Activated CD4-positive, alpha-beta T cell treated with anti-CD3 and anti-CD28 coated beads, Interleukin-2, amount 50 U/mL, for 1 hour (primary cell): ENCODE measurements at places on chromosomes 5 and 9.

- DNase-seq = peak; percentile 70
These were observed 1.4 kb upstream of the ADAMTSL2 start for GRCh38 chr9:133532937-133533668.

DNA sequence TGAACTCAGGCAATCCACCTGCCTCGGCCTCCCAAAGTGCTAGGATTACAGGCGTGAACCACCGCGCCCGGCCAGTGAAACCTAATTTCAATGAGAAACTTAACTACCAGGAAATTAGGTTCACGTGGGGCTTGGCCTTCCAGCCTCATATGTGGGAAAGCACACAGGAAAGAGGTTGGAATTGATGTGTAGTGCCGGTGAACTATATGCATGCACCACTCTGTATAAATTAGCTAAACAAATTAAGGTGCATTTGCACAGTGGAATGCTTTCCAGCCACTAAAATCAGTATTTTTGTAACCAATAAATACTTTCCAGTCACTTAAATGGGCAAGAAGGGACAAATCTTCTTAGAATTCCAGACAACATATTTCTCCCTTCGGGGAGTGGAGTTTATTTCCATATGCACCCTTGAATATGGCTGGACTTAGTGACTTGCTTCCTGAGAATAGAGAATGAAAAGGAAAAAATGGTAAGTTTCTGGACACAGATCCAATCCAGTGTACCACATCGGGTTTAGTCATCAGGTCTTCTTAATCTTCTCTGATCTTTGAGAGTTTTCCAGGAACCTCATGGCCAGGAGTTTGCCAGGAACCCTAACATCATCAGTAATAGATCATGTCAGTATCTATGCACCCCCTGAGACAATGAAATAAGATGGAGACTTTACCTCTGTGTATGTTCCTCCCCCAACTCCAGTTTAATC, 24.9 kb downstream of the ATOX1 start:
- no peak for DNase-seq

DNA sequence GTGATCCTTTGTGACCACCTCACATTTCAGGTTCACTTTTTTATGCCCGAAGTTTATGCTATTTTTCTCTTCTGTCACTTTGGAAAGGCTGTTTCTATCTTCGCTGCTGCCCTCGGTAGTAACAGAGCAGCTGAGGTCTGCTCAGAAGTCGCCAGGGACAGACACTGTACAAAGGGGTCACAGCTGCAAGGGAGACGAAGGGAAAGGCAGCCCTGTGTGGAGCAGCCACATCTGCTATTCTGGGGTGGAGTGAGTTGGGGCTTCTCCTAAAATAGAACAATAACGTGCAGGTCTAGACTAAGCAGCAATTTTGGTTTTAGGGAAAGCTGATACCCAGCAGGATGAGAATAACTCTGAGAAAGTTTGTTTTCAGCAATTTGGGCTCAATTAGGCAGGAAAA, 72.5 kb downstream of the ACTL7B start:
- DNase-seq = no peak

GRCh38 chr5:26940994-26941393, 97.4 kb downstream of the CDH9 start:
- no peak for DNase-seq

DNA sequence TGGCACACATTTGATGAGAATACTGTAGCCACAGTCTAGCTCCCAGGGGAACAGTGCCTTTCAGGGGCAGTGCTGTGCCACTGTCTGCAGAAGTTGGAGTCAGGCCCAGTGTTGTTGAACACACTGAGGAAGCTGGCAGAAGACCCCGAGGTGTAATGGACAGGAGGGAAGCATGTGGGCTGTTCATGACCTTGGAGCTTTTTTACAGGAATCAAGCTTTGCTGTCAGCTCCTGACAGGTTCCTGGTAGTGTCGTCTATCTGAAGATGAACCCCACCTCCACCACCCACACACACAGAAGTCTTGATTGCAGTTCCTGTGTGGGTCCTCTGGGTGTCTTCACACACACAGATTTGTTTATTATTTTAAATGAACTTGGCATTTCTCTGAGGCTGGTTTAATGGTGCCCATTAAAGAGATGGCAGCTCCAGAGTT, 40.3 kb upstream of the TNFAIP8 start:
- DNase-seq = peak; percentile 50

GRCh38 chr5:72042097-72042496, 65.2 kb upstream of the MAP1B start:
- DNase-seq = no peak

DNA sequence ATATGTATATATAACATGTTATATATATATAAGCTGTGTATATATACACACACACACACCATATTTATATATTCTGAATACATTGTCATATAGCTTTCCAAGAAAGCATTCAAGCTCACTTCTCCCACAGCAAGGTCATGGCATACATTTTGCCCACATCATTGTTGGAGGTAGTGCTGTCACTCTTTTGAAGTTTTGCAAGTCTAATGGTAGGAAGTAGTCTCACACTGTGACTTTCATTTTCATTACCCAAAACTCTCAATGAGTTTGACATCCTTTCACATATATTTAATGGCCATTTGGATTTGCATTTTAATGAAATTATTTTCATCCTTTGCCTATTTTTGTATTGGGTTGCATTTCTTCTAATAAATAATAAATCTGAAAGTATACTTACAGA, 59.8 kb upstream of the COX7C start:
- no peak for DNase-seq

GRCh38 chr9:124940521-124940893, 376 bp downstream of the GOLGA1 start:
- DNase-seq = no peak

GRCh38 chr9:87233899-87234455, 263.7 kb upstream of the DAPK1 start:
- no peak for DNase-seq

- DNase-seq = no peak
These were observed 11.4 kb upstream of the ASS1 start for GRCh38 chr9:130433168-130433946.

DNA sequence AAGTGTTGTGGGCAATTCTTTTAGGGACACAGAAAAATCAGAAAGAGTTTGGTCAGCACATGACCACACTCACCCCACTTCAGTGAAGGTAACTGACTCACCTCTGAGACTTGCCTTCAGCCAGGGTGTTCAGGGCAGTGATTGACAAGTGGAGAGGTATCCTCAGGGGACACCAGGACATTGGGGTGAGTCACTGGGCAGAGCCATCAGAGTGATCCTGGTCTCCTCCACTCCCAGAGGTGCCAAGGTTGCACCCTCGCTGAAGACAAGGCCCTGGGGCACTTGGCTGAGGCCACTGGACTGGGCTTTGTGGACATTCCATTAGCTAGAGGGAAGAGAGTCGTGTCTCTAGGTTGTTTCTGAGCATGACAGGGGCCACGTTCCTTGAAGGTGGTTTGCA, 113.4 kb downstream of the GADD45G start:
- DNase-seq = no peak

DNA sequence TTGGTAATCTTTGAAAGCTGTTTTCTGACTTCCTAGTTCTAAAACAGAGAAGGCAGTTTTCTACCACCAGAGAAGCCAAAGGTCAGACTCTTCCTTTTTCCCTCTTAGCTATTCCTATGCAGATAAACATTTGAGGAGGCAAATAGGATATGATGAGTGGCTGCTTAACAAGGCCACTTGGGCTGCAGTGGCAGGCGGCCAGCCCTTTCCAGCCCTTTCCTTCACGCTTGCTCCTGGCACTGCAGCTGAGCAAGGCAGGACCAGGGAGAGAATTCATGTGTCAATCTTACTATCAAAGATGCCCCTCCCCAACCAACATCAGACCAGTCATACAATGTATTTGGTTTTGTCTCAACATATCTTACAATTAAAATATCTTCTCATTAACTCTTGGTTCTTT, 36.8 kb upstream of the RNF38 start:
- no peak for DNase-seq

- DNase-seq = no peak
These were observed 29.4 kb upstream of the MED10 start for GRCh38 chr5:6407558-6408259.

GRCh38 chr9:124580186-124580585, 73.0 kb upstream of the NR5A1 start:
- DNase-seq = no peak

GRCh38 chr9:75715360-75715759, 175.1 kb upstream of the PCSK5 start:
- DNase-seq = no peak

DNA sequence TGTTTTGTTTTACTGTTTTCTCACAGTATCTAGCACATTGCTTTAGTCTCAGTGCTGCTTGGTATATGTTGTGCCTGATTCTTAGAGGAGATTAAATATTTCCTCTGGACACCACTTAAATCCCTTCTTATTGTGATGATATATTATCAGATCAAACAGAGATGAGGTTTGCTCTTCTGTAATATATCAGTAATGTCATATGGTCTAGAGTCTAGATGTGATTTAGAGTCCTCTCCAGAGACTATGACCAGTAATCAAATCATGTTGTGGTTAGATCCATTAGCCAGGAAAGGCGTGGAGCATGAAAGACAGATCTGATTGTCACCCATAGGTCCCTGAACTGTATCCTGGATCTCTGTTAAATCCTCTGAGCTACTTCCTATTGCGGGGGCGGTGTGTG, 24.4 kb downstream of the CAMK4 start:
- no peak for DNase-seq
